Astrocyte of the hippocampus (primary cell): ENCODE measurements at places on chromosomes 2 and 18.

GRCh38 chr2:41199334-41199733 lies 747.4 kb upstream of the SLC8A1 start:
- no peak for DNase-seq

- peak; percentile 92 for DNase-seq
These were observed 47.8 kb downstream of the CDCA7 start for GRCh38 chr2:173402405-173402974.

DNA sequence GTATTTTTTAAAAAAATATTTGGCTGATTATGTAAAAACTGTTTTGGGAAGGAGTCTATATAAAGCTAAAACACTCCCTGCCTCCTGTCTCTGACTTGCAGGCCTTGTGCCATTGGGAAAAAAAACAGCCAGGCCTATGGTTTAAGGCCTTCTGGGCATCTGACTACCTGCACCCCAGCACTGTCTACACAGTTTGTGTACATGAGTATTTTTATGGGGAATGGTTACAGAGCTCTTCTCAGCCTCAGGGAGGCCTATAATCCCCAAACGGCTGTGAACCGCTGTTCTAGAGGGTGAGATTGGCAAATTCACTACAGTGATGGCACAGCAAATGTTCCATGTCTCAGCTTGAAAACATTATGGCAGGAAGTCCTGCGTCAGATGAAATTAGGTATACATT lies 96.1 kb downstream of the LTBP1 start:
- no peak for DNase-seq

GRCh38 chr2:129764376-129765325 lies 214.8 kb upstream of the RAB6C start:
- no peak for DNase-seq

DNA sequence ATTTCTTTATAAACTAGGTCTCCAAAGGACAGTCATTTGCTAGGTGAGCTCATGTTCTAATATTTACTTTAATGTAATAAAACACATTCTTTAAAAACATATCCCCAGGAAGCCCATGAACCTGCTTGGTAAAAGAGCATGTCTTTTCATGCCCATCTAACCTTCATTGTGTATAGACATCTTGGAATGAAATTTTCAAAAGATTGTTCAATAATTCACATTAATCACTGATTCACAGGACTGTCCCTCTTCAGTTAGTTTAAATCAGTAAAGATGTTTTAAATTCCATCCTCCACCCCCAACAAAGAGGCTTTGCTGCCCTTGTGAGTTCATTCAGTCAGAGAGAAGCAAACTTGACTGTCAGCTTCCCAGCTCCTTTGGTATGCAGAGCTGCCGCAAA lies 633.4 kb upstream of the CELF4 start:
- DNase-seq = peak; percentile 19

- DNase-seq = no peak
These were observed 108.6 kb downstream of the CERS6 start for GRCh38 chr2:168564641-168565040.

GRCh38 chr2:74464406-74464805 lies 776 bp downstream of the MOGS start:
- DNase-seq = no peak

DNA sequence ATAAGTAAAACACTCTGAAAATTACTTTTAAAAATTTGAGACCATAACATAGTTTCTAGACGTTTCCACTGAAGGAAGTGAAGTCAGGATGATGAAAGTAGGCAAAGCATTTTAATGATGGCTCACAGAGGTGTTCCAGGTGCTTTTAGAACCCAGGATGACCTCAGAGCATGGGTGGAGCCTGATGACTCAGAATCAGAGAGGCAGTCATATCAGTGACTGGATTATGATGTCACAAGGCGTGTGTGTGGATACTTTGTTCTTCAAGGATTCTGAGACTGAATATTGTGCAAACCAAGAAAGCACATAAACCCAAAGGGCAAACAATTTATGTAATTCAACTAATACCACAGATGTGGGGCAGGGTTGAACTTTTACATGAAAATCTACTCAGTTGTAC lies 208.0 kb upstream of the FBXO11 start:
- peak; percentile 33 for DNase-seq

- no peak for DNase-seq
These were observed 74.7 kb downstream of the TGIF1 start for GRCh38 chr18:3524706-3525105.

DNA sequence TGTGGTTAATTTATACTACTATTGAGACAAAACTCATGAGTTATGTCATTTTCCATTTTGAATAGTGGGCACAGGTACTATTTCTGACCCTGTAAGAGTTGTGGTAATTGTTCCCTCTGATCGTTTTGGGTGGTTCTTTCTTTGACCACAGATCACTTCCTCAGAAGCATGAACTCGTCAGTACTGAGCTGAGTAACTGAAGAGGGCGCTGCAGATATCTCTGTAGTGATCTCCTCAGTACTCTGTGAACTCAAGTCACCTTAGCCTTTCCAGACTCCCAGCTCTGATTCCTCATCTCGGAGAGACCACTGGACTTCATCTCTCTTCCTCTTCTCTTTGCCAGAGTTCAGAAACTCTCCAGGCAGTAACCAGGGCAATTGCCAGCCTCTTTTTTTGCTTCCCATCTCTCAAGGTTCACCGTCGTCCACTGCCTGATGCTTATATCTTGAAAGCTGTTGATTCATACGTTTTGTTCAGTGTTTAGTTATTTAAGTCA lies 9.4 kb upstream of the IL1RL1 start:
- no peak for DNase-seq

- DNase-seq = peak; percentile 54
These were observed 896 bp downstream of the CACNB4 start for GRCh38 chr2:152097801-152098495.

DNA sequence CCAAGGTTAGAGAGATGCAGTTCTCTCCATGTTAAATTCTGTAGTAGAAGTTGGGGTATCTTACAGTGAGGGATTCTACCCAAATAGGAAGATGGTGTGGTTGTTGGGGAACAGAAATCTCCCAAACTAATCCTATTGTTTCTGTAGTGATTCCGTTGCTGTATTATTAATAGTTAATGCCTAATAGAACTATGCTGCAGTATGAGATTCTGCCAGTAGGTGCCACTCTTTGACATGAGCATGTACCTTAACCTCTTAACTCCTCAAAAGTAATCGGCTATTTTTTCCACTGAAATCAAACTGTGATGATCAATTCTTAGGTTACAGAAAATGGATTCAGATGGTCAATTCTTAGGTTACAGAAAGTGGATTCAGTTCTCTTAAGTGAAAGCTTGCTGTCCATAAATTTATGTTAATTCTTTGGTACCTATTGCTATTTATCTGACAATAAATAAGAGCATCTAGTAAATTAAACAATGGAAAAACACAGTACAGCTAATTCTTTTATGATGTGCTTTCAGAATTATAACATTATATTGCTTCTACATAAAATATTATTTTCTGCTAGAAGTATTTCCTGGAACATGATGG lies 97.9 kb upstream of the DLX2 start:
- DNase-seq = peak; percentile 57

DNA sequence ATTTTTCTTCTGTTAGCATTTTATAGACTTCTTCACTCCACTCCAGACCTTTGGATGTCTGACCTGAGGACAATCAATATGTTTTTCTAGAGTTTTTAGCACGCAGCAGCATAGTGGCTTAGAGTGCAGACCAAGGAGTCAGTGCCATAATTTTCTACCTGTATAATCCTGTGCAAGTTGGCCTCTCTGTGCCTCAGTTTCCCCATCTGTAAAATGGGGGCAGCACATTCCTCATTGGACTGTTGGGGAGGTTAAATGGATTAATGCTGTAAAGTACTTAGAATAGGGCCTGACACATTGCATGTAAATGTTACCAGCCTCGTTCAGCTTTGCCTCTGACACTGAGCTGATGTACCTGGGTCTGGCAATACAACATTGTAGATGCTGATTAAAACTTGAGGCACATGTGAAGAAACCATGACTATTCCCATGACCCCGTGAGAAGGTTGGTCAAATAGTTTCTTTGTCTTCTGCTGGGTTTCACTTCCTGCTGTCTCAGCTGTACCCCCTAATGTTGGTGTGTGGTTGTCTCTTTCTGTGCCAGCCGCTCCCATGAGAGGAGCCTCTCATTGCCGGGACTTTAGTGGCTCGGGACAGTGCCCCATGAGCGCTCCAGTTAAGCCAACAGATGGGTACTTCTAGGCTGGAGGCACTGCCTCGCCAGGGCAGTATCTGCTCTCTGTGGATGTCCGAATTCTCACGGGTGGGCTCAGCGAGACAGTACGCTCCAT lies 125.3 kb downstream of the SH3RF3 start:
- DNase-seq = no peak

- no peak for DNase-seq
These were observed 18.8 kb upstream of the RMP24 start for GRCh38 chr18:35953688-35954087.

DNA sequence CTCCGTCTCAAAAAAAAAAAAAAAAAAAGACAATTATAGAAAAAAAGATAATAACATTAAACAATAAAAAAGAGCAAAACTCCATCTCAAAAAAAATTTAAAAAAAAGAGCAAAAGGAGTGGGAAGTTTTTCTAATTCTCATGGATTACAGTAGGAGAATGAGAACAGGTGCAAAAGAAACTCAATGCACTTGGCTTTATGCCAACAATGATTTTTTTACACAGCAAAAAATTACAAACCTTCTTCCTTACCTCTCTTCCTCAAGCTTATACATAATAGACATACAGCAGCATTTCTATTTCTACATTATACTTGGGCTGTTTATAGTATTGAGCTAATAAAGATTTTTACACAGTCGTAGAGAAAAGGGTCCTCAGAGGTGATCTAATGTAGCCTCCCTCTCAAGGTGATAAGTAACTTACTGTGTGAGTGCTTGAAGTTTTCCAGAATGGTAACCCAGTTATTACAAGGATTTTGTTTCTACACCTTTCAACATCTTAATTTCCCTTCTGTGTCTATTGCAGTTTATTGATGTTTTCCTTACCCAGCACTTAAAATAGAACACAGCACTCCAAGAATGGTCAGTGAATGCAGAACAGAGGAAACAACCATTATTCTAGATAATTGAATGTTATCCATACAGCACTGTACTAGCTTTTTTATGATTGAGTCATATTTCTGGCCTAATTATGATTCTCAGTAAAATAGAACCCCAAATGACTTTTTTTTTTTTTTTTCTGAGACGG lies 34.9 kb upstream of the RNF138 start:
- DNase-seq = no peak

DNA sequence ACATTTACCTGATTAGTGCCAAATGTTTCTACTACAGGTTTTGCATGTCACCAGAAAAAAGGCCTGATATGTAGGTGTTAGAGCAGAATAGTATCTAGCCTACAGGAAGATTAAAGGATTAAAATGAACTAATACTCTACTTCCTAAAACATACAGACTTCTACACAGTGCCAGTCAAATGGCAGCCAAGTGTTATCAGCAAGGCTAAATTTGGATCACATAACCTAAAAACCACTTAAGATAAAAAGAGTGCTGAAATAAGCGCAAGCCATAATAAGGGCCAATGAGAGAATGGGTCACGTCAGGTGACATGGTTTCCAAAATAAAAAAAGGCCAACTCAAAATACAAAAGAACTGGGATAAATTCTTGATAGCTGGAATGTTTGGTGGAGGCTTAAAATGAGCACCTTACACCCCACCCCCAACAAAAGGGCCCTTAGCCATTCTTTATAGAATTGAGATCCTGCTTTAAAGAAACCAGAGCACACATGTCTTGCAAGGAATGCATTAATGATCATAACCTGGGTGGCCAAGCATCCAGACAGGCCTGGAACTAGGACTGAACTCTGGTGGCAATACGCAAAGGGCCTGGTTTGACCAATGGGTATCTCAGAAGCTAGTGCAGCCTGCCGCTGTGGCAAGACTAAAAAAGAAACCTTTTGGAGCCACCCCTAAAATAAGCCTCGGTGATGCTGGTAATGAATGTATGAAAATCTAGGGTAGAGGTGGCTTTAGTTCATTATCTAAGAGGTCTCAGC lies 32.4 kb downstream of the IRS1 start:
- peak; percentile 41 for DNase-seq

- peak; percentile 82 for DNase-seq
These were observed 1064.1 kb upstream of the CNTNAP5 start for GRCh38 chr2:122960759-122961641.

DNA sequence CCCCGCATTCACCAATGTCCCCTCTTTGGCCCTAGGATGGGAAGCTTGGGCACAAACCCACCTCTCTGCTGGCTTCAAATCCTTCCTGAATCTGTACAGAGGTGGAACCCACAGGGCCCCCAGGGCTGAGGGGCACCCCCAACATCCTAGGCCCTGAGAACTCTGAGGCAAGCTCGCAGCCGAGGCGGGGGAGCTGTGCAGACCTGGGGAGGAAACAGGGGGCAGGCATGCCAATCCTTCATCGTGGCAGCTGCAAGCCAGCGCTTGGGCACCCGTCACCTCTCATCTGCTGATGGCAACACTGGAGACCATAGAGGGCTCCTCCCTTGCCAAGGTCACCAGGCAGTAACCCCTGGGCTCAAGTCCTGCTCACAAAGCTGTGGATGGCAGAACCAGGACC lies 10.8 kb downstream of the ECEL1 start:
- no peak for DNase-seq

GRCh38 chr2:128279009-128279408 lies 39.7 kb downstream of the HS6ST1 start:
- DNase-seq = no peak

- DNase-seq = peak; percentile 75
These were observed 27.0 kb downstream of the GAD1 start for GRCh38 chr2:170843656-170844055.

- DNase-seq = no peak
These were observed 3.7 kb upstream of the CRYBA2 start for GRCh38 chr2:218996937-218997336.

GRCh38 chr2:68302281-68302875 lies 17.4 kb downstream of the CNRIP1 start:
- DNase-seq = no peak
